ENCODE measurements at places on chromosomes 16 and 17.

- DNase-seq: no peak
These were observed 38.7 kb upstream of the CACNG3 start for GRCh38 chr16:24217461-24217860.

GRCh38 chr16:10806698-10807097 lies 11.9 kb downstream of the TVP23A start:
- DNase-seq: no peak

GRCh38 chr16:70290949-70291519 lies 1.7 kb upstream of the AARS1 start:
- peak; percentile 23 for DNase-seq

DNA sequence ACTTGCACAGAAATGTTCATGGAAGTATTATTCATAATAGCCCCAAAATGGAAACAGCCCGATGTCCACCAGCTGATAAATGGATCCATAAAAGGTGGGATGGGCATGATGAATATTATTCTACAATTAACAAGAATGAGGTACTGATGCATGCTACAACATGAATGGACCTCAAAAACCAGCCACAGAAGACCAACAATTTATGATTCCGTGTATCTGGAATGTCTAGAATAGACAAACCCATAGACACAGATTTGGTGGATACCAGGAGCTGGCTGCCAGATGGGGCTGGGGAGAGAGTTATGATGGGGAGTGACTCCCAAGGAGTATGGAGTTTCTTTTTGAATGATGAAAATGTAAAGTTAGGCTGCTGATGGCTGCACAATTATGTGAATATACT lies 10.8 kb upstream of the NAGLU start:
- DNase-seq: peak; percentile 93

- DNase-seq: peak; percentile 35
These were observed 2.1 kb upstream of the C1QL1 start for GRCh38 chr17:44970136-44970741.

DNA sequence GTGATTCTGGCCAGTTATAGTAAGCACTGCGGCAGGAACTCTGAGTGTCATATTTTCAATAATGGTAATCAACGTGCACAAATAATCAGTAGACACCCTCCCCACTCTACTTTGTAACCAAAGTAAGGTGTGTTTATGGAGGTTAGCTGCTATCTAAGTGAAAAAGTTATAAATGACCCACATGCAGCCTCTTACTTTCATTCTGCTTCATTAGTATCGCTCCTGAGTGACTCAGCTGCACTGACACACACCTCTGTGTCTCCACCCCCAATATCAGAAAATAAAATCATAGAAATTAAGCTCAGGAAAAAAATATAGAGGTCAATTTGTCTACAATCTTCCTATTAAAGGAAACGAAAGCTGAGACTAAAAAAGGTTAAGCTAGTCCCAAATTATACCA lies 64.1 kb upstream of the TRAP1 start:
- DNase-seq: no peak

DNA sequence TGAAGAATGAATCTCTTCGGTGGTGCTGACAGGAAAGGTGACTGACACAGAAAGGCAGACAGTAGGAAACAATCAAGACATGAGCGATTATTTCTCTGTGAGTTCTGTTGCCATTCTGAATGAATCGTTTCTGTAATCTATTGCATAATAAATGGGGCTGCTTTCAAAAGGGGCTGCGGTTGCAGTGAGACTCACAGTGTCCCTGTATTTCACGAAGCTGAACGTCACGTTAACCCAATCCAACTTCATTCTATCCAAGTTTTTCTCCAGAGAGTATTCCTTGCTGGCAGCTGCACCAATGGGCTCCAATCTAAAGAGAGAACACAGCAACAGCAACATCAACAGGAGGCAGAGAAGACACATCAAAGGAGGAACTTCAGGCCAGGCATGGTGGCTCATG lies 75.4 kb downstream of the DNAH3 start:
- DNase-seq: no peak

DNA sequence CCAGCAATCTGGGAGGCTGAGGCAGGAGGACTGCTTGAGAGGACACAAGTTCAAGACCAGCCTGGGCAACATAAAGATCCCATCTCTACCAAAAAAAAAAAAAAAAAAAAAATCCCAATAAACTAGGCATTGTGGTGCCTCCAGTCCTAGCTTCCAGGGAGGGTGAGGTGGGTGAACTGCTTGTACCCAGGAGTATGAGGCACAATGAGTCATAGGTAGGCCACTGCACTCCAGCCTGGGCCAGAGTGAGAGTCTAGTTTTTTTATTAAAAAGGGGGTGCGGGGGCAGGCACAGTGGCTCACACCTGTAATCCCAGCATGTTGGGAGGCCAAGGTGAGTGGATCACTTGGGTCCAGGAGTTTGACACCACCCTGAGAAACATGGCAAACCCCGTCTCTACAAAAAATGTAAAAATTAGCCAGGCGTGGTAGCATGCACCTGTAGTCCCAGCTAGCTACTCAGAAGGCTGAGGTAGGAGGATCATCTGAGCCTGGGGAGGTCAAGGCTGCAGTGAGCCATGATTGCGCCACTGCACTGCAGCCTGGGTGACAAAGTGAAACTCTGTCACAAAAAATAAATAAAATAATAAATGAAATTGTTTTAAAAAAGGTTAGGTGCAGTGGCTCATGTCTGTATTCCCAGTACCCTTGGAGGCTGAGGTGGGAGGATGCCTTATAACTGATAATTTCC lies 7.8 kb upstream of the CHST6 start:
- DNase-seq: no peak

DNA sequence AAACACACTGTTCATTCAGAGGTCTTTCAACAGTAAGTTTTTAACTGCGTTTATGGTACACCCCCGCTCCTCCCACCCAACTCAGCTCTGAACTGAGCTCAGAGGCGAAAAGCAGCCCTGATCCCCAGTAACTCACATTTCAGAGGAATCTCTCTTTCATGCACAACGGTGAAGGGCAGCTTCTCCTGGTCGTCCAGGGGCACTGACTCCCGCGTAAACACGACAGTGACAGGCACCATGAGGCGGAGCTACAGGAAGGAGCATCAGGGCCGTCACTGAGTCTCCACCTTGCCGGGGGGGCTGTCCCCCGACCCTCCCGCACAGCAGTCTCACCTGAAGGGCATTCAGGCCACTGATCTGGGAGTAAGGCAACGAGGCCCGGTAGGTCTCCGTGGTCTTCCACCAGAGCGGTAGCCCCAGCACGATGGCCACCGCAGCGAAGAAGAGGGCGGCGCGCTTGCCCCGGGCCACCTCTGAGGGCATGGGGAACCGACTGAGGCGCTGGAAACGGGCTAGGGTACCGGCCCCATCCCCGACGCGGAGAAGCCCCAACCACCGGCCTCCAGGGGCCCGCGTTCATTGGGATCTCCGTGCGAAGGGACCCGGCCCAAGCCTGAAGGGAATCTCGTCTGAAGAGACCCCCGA lies 486 bp downstream of the PIGS start:
- DNase-seq: no peak

GRCh38 chr16:20612551-20613480 lies 36.6 kb upstream of the ACSM2B start:
- DNase-seq: no peak

DNA sequence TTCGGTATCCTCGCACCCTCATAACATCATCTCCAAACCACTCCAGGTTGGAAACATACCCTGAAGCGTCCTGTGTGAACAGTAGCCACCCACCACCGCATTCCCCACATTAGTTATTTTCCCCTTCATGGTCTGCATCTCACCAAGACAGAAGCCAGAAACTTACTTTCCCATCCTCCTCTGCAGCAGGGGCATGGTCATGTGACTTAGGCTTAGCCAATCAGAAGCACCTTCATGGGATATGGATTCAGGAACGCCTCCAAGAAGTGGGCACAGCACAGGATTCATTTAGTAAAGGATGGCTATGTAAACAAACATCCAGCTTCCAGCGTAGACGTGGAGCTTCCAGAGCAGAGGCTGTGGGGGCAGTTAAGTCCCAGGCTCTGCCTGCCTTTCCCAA lies 130.3 kb downstream of the AXIN2 start:
- no peak for DNase-seq

GRCh38 chr16:15671530-15672117 lies 21.6 kb downstream of the NDE1 start:
- no peak for DNase-seq

GRCh38 chr17:36937001-36937958 lies at the start of gene LHX1:
Gene LHX1, plus strand, starts transcription at chr17:36937475. Its CDS starts 723 bp downstream, at chr17:36938198.
- no peak for DNase-seq

DNA sequence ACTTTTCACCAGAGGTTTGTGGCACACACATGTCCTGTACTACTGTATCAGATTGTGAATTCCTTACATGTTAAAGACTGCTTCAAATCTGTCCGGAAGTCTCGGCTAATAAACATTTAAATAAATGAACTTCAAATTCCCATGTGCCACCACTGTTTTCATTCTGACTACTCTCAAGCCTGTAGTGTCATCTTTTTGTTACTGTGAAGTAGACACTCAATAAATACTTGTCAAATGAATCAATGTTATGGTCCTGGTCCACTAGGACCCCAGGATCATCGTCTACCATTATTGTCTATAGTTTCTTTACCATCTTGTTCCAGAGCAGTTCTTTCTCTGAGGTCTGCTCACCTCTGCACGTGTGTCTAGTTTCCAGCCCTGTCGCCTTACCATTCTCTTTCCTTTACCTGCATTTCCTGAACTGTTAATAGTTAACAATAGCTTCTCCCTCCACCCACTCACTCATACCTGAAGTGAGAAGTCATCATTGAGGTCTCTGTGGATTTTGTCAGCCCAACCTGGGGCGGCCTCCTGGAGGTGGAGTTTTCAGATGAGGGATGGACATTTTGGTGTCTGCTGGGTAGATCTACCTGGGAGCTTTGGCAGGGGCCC lies 333.0 kb downstream of the SEC14L1 start:
- DNase-seq: peak; percentile 48

GRCh38 chr17:44850025-44850424 lies 2.3 kb downstream of the HIGD1B start:
- DNase-seq: no peak

GRCh38 chr16:57618296-57619132 lies 9.9 kb upstream of the ADGRG1 start:
- DNase-seq: no peak
